ENCODE measurements at places on chromosomes 13 and 19.

DNA sequence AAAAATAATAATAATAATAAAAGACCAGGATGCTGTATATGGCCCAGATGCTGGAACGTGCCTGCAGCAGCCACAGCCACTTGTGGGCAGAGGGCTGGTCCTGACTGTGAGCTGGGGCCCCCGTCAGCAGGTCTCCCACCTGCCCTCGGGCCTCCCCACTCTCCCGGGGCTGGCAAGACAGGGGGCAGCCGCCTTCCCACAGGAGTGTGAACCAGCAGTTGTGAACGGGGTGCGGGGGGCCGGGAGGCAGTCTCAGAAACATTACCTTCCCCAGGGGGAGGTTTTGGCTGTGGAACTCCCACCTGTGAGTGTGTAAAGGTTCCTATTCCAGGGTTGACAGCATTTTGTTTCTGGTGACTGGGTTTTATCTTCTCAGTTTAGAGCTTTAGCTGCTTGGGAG is 151.4 kb downstream of the KDM4B start:
- DNase-seq: no peak

DNA sequence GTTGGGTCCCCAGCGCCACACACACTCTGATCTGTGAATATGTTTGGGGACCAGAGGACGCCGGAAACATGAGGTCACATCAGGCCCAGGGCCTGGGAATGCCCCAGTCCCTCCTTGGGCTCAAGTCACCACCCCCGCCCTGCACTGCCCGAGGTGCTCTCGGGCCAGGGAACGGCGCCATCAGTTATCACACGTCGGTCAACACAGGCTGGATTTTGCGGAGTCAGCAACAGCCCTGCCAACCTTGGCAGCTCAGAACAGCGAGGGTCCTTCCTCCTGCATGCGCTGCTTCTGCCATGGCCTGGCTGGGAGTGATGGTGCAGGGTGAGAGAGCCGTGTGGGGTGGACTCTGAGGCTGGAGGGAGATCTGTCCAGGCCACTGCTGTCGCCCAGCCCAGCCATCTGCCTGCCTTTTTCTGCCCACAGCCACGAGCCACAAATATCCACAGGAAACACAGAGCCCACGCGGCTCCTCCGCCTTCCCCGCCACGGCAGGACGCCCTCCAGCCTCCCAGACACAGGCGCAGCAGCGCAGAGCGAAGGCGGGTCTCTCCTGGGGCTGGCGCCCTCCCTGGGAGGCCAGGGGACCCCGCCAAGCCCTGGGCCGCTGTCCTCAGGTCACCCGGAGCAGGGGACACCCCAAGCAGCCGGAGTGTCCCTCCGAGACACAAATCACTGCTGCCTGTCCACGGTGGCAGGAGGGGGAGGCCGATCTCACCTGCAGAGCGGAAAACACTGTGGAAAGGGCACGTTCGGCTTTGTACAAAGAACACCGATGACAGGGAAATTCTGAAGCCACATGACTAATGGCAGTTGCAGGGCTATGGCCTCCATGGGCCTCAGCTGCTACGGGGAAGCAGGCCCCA is 31.6 kb upstream of the CACTIN start:
- no peak for DNase-seq

GRCh38 chr19:5694167-5694955 is 4.3 kb downstream of the RPL36 start:
- no peak for DNase-seq

GRCh38 chr13:51222686-51223559 is 725 bp downstream of the FAM124A start:
- DNase-seq: no peak

DNA sequence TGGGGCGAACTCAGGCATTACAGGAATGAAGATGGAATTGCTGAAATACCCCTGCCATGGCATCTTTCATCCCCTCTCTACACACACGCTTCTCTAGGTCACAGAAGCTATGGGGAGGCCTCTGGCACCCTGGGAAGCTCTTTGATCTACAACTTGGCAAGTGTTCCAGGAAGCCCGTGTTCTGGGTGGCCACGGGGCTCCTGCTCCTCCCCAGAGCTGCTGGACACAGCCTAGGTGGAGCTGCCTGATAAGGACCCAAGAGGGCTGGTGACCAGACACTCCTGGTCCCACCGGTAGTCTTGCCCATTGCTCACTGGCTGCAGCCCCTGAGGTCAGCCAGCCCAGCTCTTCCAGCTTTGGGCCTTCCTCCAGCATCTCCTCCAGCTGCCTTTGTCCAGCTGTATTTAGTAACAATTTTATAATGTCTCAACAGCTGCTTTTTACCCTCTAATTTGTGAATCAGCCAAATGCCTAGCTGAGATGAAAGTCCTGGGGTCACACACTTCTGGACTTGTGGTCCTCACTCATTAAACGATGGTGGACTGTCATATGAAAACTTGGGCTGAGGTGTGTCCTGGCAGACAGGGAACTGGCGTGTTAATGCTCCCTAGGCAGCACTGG is 72.8 kb upstream of the SPATA13 start:
- DNase-seq: no peak

- DNase-seq: peak; percentile 55
Observed at GRCh38 chr19:10565028-10565566, 713 bp downstream of the KRI1 start.

GRCh38 chr13:28540612-28541011 is 45.7 kb upstream of the FLT1 start:
- DNase-seq: no peak

GRCh38 chr13:49374585-49375290 is 69.1 kb downstream of the CAB39L start:
- DNase-seq: no peak

GRCh38 chr19:2977746-2978138 is 378 bp downstream of the TLE6 start:
- no peak for DNase-seq

- DNase-seq: no peak
Observed at GRCh38 chr13:75812751-75813181, 176.6 kb downstream of the LMO7 start.

- DNase-seq: no peak
Observed at GRCh38 chr19:55437410-55437809, 5.7 kb downstream of the SHISA7 start.

- DNase-seq: no peak
Observed at GRCh38 chr13:44646044-44646443, 69.9 kb upstream of the TSC22D1 start.

GRCh38 chr13:73991884-73992283 is 142.3 kb downstream of the KLF12 start:
- DNase-seq: no peak

- no peak for DNase-seq
Observed at GRCh38 chr19:7561325-7561724, 25.8 kb downstream of the PNPLA6 start.

DNA sequence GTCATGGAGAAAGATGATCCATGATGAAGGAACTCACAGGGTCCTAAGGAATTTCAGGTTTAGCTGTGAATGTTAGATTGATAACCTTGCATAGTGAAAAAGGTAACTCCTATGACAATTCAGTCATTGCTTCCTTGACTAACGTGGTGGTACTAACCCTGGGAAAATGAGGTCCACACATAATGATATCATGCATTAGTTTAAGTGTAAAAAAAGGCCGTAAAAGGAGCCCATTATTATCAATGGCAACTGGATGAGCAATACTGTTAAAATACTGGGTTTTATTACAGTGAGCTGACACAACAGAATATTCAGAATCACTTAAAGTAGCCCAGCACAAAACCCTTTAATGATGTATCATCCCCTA is 515.4 kb downstream of the DCT start:
- DNase-seq: no peak

DNA sequence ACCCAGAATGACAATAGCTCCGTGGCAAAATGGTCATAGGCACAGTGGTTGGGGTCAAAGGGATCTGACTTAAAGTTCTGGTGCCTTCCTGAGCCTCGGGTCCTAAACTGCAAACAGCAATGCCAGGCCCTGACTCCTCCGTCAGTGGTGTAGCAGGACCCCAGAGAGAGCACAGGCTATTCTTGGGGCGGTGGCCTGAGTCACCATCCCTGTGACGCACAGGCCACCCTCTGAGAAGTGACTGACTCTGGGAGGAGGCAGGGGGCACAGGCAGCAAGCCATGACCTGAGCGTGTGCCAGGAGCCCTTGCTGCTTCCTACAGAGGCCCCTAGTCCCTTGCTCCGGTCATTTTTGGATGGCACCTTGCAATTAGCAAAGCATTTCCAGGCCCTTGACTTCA is 18.7 kb downstream of the PLVAP start:
- DNase-seq: no peak

GRCh38 chr13:29077051-29077813 is 257.1 kb downstream of the MTUS2 start:
- DNase-seq: no peak

DNA sequence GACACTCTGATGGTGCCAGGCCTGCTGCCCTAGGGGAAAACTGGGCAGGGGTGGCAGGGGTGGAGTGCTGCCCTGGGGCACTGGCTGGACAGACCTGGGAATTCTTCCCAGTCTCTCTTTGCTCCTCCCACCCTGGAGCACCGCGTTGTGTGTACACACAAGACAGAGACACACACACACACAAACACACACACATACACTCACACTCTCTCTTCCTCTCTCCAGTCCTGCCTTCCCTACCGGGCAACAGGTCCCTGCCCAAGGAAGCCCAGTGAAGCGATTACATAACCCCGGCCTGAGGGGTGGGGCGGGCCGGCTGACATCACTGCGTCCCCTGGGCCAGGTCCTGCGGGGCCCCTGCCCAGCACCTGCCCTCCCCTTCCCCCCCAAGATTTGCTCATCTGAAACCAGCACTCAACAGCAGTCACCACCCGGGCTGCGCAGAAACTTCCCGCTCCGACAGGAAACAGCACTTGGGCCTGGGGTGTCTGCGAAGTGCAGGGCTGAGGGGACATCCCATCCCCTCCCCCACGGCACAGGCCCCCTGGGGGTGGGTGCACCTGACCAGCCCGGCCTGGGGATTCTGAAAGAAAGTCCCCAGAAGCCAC is 1.2 kb downstream of the MKNK2 start:
- DNase-seq: no peak

GRCh38 chr19:46009530-46010510 is 13.0 kb downstream of the PGLYRP1 start:
- peak; percentile 56 for DNase-seq

GRCh38 chr13:112042496-112042895 is 24.5 kb upstream of the SOX1 start:
- DNase-seq: no peak

DNA sequence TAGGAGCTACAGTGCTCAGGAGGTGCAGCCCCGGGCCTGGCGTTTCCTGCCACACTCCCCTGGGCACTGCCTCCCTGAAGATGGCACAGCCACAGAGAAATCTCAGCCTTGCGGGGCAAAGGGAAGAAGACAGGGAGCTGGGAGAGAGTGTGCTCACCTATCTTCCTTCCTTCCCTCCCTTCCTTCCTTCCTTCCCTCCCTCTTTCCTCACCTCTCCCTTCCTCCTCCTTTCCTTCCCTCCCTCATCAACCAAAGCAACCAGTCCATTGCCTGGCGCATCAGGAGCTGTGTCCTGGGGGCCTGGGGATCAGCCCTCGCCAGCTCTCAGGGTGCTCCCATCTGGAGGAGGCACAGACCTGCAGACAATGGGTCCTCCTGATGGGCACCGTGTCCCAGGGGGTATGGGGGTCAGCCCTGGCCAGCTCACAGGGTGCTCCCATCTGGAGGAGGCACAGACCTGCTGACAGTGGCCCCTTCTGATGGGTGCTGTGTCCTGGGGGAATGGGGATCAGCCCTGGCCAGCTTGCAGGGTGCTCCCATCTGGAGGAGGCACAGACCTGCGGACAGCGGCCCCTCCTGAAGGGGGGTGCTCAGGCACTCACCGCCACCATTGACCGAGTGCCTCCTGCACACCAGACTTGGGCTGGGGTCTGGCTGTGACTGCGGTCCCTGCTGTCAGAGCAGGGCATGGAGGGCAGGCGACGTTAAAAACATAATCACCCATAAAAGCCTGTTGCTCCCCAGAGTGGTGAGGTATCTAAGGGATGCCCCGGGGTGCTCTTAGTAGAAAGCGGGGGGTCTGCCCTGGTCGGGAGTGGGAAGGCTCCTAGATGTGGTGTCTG is 120.2 kb downstream of the URI1 start:
- DNase-seq: no peak

DNA sequence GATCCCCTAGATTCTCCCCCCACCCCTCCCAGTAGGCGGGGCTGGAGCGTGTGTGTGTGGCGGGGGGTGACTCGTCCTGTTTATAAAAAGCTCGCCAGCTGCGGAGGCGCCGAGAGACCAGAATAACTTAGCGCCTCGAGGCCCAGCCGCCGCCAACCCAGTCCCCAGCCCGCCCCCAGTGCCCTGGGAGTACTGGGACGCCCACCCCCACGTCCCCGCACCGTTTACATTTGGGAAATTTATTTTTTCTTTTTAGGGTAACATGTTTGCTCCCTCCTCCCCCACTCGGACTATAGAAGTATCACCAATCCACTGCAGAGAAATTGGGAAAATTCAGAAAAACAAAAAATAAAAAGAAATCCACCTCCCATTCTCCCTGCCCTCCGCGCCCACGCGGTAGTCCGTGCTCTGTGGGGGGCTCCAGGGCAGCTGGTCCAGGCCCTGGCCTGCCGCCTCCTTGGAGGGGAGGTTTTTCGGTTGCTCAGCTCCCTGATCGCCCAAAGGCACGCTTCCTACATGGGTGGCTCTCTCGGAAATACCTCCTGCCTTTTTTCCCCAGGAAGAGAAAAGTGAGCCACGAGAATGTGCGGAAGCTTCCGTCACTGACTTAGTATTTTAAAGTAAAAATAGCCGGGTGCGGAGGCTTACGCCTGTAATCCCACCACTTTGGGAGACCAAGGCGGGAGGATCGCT is 1.5 kb upstream of the RAB3A start:
- DNase-seq: no peak

- no peak for DNase-seq
Observed at GRCh38 chr19:34155686-34156085, 16.6 kb upstream of the LSM14A start.

DNA sequence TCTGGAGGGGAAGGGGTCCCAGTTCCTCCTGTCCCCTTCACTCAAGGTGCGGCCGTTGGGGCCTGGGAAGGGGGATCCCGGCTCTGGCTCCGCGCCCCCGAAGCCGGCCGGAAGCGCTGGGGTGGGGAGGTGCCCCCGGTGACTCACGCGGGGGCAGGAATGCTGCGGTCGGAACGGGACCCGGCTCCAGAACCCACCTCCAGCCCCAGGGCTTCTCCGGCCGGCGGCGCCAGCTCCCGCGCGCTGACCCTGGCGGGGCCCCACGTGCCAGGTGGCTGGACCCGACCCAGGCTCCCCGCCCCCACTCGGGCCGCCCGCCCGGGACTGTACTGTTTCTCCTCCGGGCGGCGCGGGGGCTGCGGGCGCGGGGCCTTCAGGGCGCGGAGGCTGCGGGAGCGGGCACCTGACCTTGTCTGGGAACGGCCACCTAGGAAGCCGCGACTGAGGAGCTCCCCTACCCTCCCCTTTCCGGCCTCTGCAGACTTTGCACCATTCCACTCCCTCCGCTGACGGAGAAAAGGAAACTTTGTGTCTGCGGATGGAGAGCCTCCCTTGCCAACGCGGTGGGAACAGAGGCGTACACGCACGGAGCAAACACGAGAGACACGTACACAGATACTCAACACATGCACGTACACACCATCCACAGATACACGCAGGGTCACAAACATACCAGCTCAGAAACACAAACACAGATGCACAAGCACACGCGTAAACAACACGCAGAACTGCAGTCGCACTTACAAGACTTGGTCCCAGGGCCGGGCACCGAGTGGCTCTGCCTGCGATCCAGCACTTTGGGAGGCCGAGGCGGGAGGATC is 7.2 kb downstream of the AXL start:
- DNase-seq: no peak

Data from stimulated activated CD4-positive, alpha-beta T cell treated with anti-CD3 and anti-CD28 coated beads, Interleukin-1b, Interleukin-23, amount 100 ng/mL, for 24 hours (primary cell).